ENCODE measurements at places on chromosomes 3 and 15.

DNA sequence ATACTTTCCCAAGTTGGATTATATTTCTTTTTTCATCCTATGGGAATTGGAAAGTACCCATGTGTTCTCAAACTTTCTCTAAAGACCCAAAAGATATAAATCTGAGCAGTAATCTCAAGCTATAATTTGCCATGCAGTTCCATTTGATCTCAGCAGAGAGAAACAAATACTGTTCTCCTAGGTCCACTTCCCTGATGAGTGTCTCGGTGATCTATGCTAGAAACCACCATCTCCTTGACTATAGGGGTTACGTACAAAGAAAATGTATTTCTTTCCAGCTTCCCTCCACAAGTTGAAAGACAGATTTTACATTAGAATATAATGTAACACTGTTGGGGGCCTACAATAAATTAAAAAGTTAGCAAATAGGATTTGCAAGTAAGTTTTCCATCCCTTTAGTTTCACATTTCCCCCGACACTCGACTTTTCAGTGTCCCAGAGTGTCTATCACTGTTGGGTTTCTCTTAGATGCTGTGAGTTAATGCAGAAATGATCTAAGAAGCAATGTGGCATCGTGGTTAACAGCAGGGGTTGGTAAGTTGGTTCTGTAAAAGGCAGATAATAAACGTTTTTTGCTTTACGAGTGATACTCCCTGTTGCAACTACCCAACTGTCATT is 465.1 kb upstream of the CFAP20DC start:
- no peak for DNase-seq

DNA sequence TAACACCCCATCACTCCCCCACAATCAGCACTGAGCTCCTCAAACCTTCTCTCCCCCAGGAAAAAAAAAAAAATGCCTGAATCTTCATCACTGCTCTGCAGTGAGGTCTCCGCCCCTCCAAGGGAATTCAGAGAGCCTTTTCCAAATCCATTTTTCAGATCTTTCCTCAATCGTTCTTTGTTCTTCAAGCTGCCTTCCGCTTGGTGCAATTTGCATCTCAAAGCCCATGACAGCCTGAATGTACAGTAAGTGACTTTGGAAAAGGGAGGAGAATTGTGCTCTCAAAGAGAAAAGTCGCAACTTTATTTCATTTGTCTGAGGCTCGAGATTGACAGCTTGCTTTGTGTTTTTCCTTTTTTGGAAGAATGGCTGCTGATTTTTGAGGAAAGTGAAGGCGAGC is 75.0 kb downstream of the CORO2B start:
- no peak for DNase-seq

- DNase-seq, result no peak
Measured at GRCh38 chr15:71485094-71485693, 325.2 kb upstream of the NR2E3 start.

- peak; percentile 83 for DNase-seq
Measured at GRCh38 chr3:129224984-129225393, 24.4 kb upstream of the COPG1 start.

GRCh38 chr15:92082006-92082843 is 228.7 kb downstream of the SLCO3A1 start:
- peak; percentile 81 for DNase-seq

GRCh38 chr3:170078620-170079281 is 41.0 kb downstream of the GPR160 start:
- DNase-seq, result no peak

DNA sequence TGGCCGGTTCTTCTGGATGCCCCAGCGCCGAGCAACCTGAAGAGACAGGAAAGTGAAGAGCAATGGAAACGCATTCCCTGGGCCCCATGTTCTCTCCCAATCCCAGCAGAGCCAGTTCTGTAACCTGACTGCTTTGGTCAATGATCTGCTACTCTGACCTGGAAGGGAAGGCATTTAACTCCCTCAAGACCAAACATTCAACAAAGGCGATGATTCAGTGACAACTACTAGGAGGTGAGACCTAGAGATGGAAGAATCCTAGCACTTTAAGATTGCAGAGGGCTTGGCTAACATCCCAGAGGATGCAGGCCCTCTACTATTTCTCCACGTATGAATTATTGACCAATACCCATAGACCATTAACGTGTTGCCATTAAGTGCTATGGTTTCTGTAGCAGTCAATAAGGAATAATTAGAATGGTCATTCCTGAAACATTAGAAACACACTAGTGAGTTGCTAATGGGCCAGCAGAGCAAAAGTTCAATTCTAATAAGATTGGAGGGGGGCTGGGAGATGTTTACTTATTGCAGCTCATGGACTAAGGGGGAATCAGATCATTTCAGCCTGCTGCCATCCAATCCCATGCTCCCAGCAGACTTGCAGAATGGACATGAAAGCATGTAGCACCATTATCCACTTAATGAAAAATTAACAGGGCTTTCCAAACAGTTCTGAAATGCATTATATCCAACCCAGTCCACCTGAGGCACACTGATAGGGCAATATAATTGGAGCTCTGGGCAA is 56.6 kb downstream of the ETV5 start:
- DNase-seq, result no peak

- peak; percentile 30 for DNase-seq
Measured at GRCh38 chr3:185207931-185208746, 45.7 kb downstream of the EHHADH start.

DNA sequence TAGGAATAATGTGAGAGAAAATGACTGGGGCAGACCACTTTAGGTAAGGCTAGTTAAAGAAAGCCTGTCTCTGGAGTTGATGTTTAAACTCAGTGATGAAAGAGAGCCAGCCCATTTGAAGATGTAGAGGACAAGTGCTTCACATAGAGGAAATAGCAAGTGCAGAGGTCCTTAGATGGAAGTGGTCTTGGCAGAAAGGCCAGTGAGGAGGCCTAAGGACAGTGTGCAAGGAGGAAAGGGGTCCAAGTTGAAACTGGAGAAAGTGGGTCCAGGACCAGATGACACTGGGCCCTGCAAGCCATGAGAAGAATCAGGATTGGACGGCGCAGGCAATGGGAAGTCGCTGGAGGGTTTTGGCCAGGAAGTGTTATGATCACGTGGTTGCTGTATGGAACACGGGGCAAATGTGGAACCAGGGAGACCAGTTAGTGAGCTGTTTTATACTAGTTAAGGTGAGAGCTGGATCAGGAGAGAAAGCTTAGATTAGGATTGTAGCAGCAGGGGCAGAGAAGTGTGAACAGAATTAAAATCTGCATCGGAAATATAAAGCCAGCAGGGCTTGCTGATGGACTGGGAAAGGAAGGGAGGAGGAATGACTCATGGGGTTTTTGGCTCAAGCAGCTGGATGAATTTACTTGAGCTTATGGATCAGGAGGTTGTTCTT is 48.0 kb upstream of the SCAANT1 start:
- peak; percentile 64 for DNase-seq

GRCh38 chr15:41730543-41730942 is 43.7 kb upstream of the MAPKBP1 start:
- DNase-seq, result no peak

- DNase-seq, result no peak
Measured at GRCh38 chr3:178562947-178563232, 26.7 kb downstream of the KCNMB2 start.

DNA sequence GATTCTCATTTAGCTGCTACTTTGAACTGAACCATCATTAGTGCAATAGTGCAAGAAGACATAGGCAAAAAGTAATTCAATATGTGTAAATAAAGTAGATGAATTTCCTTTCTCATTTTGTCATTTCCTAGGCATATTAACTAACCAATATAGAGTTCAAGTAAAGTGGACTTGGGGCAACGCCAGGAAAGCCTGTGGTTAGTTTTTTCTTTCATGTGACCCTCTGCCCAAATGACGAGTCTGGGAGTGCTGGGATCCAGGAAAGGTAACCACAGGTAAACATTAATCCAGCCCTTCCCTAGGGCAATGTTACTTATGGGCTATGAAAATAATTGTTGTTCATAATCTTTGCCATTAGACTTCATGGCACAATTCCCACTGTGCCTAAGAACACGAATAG is 181.0 kb downstream of the VPS13C start:
- DNase-seq, result no peak

- DNase-seq, result peak; percentile 61
Measured at GRCh38 chr3:178297199-178297598, 239.0 kb upstream of the KCNMB2 start.

DNA sequence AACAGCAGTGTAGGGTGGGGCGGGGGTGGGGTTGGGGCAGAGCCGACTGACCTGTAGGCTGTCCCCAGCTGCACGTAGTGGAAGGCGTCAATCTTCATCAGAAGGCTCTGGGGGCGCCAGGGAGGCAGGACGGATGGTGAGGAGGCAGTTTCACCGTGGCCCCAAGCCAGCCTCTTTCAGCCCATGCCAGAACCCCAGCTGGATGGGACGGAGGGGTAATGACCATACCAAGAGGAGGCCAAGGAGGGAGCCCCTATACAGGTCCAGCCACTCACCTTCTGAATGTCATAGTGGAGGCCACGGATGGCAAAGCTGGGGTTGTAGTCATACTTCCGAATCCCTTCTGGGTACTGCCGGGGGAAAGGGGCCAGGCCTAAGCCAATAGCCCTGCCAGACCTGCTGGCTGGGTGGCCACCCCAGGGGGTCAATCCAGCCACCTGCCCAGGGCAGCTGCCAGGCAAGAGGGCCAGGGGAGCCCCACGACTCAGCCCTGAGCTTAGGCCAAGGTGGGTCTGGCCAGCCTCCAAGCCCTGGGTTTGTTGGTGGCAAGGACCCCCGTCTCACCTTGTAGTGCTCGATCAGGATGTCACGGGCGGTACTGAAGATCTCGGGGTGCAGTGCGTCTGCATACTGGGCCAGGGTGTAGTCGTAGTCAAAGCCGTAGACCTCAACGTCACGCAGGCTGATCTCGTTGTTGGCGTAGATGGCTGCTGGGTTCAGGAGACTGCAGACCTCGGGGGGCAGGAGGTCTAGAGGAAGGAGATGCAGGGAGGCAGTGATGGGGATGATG is 4.9 kb downstream of the NT5DC2 start:
- DNase-seq, result no peak

- peak; percentile 32 for DNase-seq
Measured at GRCh38 chr3:154243353-154243752, 80.9 kb downstream of the DHX36 start.

GRCh38 chr15:74337607-74338211 is 29.7 kb downstream of the CYP11A1 start:
- DNase-seq, result no peak

DNA sequence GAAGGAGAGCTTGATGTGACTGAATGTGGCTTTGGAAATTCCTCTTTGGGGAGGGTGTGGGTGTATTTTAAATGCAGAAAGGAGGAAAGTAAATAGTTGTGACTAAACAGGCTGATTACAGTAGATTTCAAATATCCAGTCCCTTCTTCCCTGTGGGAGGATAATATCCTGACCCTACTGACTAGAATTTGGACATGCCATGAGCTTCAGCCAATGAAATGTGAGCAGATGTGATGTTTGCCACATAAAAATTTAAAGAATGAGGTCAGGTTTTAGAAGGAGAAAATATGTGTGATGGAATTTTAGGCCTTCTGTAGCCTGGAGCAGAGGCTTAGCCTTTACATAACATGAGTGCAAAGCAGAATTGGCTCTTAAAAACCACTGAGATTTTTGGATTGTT is 1218.9 kb downstream of the ROBO2 start:
- peak; percentile 71 for DNase-seq

DNA sequence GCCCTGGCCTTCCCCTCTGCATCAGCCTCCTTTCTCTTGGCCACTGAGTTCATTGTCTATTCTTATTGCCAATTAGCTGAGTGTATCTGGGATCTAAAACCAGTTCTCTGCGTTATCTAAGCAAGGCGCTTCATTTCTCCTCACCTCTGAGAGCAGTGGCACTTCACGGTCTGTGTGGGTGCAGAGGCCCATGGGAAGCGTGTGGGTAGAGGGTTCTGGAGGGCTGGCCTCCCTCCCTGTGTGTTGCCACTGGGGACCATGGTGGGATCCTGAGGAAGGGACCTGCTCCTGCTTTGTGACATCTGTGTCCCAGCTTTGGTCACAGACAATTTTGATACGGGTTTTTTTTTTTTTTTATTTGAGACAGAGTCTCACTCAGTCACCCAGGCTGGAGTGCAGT is 32.7 kb downstream of the EDEM1 start:
- DNase-seq, result no peak

DNA sequence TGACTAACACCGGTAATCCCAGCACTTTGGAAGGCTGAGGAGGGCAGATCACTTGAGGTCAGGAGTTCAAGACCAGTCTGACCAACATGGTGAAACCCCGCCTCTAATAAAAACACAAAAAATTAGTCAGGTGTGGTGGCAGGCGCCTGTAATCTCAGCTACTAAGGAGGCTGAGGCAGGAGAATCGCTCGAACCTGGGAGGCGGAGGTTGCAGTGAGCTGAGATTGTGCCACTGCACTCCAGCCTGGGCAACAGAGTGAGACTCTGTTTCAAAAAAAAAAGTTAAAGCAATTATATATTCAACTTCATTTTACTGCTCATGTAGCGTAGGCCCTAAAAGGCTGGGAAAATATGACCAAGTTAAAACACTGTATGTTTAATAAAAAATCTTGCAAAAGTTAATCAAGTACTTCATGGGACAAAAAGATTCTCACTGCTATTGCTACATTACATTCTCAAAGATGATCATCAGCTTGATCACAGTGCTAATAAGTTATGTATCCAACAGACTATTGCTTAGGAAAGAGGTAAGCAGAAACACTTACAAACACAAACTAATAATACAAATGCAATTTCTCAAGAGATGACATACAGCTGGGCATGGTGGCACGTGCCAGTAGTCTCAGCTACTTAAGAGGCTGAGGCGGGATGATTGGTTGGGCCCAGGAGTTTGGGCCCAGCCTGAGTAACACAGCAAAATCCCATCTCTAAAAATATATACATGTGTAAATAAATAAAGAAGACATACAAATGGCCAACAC is 2.7 kb downstream of the COPS2 start:
- DNase-seq, result no peak

DNA sequence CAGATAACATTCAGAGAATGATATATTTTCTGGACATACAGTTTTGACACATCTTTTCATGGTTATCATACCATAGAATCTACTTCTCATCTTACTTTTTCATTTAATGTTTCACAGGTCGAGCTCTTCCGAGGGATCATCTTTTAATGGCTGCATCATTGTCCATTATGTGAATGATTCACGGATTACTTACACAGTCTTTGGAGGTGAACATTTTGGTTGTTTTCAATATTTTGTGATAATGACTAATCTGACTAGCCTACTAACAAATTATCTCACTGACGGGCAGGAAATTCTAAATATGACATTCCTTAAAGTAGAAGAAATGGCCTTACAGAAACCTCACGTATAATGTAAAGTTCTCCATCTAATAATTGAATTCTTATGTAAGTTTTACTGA is 209.1 kb upstream of the STRIT1 start:
- DNase-seq, result no peak

DNA sequence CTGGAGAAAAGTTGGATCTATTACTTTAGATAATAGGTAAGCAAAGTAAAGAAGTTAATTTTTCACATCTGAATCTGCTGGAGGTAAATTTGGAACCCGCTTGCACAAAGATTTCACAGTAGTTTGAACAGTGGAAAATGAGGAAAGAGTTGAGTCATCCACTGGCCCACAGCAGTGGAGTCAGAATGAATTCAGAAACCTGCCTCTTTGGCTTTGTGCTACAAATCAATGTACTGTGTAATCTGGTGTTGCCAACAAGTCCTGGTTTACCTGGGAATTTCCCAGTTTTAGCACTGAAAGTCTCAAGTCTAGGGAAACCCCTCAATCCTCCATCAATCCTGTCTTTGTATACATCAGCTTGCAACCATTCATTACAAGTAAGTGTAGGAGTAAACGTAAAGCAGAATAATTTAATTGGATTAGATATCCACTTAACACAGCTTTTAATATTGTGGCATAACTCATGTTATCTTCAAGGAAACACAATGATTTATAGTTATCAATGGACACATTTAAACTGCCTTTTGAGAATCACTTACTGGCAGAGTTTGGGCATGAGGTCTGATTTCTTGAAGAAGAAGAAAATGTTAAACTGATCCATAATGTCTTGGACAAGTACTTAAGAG is 100.6 kb downstream of the DCLK3 start:
- no peak for DNase-seq
